ENCODE measurements at places on chromosomes 2 and 18.

- no peak for DNase-seq
Observed at GRCh38 chr2:195320413-195320973, 336.5 kb upstream of the SLC39A10 start.

DNA sequence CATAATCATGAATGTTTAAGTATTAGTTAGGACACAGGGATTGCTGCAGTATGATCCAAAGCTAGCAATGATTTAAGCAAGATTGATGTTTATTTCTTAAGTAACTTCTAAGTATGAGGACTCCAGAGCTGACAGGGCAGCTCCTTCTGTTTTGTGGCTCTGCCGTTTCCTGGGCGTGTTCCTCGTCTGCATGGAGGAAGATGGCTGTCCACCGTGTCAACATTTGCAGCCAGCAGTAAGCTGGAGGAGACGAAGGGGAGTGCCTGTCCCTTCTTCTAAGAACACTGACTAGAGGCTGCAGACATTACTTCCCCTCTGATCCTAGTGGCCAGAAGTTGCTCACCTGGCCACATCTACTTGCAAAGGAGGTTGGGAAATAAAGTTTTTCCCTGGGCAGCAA lies 144.1 kb downstream of the MYO1B start:
- DNase-seq = no peak

- no peak for DNase-seq
Observed at GRCh38 chr2:127256866-127257265, 36.8 kb upstream of the CYP27C1 start.

- DNase-seq = no peak
Observed at GRCh38 chr18:7870266-7870665, 303.1 kb downstream of the PTPRM start.

GRCh38 chr2:46887028-46887885 lies 28.3 kb downstream of the MCFD2 start:
- no peak for DNase-seq

DNA sequence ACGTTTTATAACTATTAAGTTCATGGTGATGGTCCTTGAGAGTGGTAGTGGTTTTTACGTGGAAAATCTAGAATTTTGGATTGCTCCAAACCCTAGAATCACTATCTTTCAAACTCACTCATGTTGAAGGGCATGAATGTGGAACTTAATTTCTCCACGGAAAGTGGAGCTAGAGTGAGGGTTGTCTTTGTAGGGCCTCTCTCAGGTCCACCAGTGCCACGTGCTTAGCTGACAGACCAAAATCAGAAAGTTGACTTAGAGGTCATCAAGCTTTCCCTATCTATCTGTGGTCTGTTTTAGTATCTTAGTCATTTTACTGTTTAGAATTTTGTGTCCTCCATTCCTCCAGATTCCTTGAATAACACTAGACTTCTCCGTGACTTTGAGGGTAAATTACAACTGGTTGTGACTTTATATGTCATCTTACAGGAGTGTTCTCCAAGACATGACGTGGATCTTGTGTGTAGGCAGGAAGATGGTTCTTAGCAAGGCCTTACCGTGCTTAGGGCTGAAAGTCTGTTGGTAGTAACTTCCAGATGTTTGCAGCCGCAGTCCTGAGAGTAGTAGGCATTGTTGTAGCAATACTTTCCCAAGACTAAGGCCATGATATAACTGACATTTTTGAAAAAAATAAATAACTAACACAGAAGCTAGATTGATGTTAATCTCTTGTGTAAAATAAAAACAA lies 26.8 kb downstream of the DIS3L2 start:
- DNase-seq = no peak

- DNase-seq = no peak
Observed at GRCh38 chr2:102012061-102012614, 20.4 kb downstream of the IL1R2 start.

GRCh38 chr2:134253804-134254203 lies at the start of gene MGAT5:
Gene MGAT5, plus strand, starts transcription at chr2:134254072. Its CDS starts 332 bp downstream, at chr2:134254404.
- DNase-seq = no peak

- DNase-seq = no peak
Observed at GRCh38 chr2:25545899-25546298, 127.5 kb downstream of the DTNB start.

All from esophagus squamous epithelium (tissue), 5 donors.